Panc1 (cell line): ENCODE measurements at places on chromosomes 3 and 15.

DNA sequence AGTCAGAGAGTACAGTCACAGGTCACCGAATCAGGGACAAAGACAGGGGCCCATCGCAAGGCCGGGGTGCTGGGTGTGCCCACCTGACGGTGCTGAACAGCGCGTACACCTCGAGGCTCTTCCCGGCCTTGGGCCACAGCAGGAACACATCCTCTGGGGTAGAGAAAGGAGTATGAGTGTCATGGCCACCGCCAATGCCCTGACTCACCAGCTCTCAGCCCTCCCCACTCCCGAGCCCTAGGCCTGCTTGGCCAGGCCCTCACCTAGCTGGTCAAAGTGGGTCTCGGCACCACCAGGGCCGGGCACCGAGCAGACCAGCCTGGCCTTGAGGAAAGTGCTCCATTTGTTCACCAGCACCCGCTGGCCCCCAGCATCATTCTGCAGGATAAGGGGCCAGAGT, 4.2 kb downstream of the SEMA3G start:
- no peak overlapping the region for H3K27ac ChIP-seq
- no peak overlapping the region for H3K4me3 ChIP-seq
- DNase-seq = no peak
- H3K27me3 ChIP-seq = no peaks in the 10 kb centered on the region
- H3K36me3 ChIP-seq = no peaks in the 10 kb centered on the region

- H3K27me3 ChIP-seq = no peaks in the 10 kb centered on the region
- H3K36me3 ChIP-seq = no peaks in the 10 kb centered on the region
- DNase-seq = no peak
- H3K4me3 ChIP-seq = no peak overlapping the region
- H3K27ac ChIP-seq = no peak overlapping the region
- no peaks in the 10 kb centered on the region for H3K4me1 ChIP-seq
These were observed 78.2 kb upstream of the RASGRP1 start for GRCh38 chr15:38642689-38643270.

DNA sequence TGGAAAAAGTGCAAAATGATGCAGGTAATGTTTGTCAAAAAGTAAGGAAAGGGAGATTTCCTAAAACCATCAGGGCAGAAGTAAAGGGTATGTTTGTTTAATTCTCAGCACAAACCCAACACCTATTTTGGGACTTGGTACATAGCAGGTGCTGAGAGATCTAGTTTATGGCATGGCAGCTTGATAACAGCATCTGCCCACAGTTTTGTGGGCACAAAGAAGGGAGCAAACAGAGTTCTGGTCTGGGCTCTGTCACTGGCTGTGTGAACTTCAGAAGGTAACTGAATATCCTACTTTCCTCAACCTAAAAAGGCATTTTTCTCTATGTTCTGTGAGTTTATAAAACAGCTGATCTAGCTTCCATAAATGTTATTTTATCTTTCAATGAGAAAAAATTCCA, 141.6 kb downstream of the PLCH1 start:
- no peaks in the 10 kb centered on the region for H3K4me1 ChIP-seq
- no peak overlapping the region for H3K27ac ChIP-seq
- H3K36me3 ChIP-seq = no peaks in the 10 kb centered on the region
- H3K27me3 ChIP-seq = no peaks in the 10 kb centered on the region

GRCh38 chr3:123653221-123653682, 68.4 kb upstream of the HACD2 start:
- H3K36me3 ChIP-seq = no peaks in the 10 kb centered on the region
- no peak overlapping the region for H3K27ac ChIP-seq
- no peaks in the 10 kb centered on the region for H3K4me1 ChIP-seq
- no peak overlapping the region for H3K4me3 ChIP-seq

GRCh38 chr3:135970506-135971116, 5.1 kb downstream of the PPP2R3A start:
- H3K36me3 ChIP-seq = no peaks in the 10 kb centered on the region
- H3K4me3 ChIP-seq = no peak overlapping the region
- no peak for DNase-seq
- H3K27me3 ChIP-seq = no peaks in the 10 kb centered on the region
- peaks cover 15% of the 10 kb centered on the region for H3K4me1 ChIP-seq
- no peak overlapping the region for H3K27ac ChIP-seq

- H3K4me1 ChIP-seq = peaks cover 24% of the 10 kb centered on the region
- H3K27ac ChIP-seq = peak overlapping the region; percentile 80
- no peaks in the 10 kb centered on the region for H3K27me3 ChIP-seq
- DNase-seq = no peak
- no peak overlapping the region for H3K4me3 ChIP-seq
These were observed 77.4 kb downstream of the LSM3 start for GRCh38 chr3:14256046-14256445.

DNA sequence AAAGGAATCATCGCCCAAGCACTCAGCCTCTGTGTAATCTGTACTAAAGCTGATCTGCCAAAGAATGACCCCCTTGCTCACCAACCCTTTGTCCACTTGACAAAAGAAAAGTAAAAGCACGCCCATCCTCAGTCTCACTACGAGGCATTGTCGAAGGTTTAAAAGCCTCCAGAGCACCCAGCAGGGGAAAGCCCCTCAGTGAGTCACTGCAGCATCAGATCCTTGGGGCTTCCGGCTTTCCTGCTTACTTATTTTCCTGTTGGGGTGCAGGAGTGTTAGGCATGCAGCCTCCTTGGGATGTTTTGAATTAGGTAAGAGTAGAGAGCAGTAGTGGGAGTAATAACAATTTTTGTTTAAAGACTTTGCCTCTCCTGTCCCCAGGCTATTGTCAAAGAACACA, 216.1 kb downstream of the MTHFS start:
- H3K4me3 ChIP-seq = no peak overlapping the region
- H3K27ac ChIP-seq = no peak overlapping the region
- no peak for DNase-seq
- no peaks in the 10 kb centered on the region for H3K4me1 ChIP-seq
